M059J (cell line): ENCODE measurements at places on chromosomes 7 and 10.

- DNase-seq: no peak
Measured at GRCh38 chr7:137916980-137917645, 70.3 kb upstream of the DGKI start.

DNA sequence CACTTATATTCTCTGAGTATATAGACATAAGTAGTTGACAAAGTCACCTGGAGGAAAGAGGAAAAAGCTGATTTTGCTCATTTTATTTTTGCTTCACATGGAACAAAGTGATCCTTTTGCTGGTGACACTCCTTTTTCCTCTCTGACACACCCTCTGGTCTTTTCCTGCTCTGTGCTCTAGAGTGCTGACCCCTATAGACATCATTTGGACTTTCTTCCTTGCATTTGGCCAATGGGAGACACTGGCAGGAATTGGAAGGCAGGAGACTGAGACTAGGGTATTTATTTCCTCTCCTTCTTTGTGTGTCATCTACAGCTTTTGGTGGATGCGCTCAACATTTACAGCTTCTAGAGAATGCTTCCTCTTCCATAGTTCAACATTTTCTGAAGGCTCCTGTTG lies 1078.1 kb downstream of the SORCS1 start:
- no peak for DNase-seq

DNA sequence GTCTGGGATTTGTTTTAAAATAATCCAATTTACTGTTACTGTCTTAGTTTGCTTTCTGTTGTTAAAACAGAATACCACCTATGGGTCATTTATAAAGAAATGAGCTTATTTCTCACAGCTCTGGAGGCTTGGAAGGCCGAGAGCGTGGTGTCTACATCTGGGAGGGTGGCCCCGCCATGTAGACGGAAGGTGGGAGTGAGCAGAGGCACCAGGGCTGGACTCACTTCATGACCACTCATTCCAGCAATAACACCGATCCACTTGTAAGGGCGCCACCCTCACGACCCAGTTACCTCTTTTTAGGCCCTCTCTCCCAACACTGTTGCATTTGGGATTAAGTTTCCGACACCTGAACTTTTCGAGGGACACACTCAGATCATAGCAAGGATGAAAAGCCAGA lies 36.2 kb upstream of the CFAP46 start:
- no peak for DNase-seq

DNA sequence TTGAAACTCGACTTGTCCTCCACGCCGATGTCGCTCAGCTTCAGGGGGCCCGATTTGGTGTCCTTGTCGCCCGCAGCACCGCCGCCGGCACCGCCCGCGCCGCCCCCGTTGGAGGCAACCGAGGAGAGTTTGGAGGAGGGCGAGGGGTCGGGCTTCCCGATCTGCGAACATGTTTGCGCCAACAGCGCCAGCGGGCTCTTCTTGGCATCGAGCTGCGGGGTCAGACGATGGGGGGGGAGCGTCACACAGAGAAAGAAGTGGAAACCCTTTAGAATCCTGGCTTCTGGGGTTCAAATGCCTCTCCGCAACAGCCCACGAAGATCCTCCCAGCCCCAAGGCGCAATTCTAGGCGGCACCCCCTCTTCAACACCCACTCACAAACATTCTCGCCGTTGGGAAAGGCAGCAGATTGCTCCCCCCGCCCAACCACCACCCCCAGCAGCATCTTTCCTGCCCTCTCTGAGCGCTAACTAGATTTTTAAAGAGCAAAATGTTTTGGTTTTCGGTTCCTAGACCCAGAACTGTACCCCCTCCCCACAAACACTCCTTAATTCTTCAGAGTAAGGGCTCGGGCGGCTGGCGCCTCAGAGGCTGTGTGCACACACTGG lies 1.3 kb downstream of the ZNF503 start:
- DNase-seq: no peak

DNA sequence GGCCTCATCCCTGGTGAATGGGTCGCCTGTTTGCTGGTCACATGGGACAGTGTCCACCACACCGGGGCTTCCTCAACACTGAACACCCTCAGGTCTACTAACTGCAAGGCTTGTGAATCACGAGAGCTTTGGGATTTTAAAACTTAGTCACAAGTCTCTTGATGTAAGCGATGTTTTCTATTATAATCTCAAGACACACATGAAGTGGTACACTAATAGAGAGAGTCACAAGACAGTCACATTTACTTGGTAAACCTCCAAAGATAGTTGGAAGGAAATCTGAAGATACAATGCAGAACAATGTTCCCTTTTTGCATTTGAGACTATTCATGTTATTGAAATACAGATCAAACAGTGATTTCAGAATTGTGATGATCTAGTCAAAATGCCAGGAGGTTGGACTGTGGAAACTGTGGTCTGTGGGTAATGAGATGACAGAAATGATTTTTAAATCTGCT lies 233.1 kb upstream of the KLF6 start:
- no peak for DNase-seq

DNA sequence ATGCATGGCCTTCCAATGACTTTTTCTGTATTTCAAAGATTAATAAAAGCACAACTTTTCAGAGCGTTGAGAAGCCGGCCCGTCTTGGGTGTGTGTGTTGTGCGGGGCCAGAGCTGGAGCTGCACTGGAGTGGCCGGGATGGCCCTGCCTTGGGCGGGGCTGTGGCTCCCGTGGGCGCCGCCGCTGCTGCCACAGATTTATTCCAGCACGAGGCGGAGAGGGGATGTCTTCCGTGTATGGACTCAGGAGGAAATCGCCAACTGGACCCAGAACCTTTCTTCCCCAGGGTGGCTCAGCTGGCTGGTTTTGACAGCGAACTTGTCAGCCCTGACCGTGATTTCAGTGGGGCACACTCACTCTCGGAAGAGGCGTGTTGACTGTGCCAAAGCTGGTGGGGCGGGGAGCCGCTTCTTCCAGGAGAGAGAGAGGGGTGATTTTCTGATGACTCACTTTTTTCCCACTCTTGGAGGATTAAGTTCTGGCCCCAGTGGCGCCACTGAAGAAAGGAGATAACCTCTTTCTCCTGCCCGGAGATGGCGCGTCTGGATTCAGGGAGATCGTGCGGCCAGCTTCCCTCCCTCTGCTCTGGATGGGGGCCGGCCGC lies 72.4 kb downstream of the DNAJB6 start:
- peak; percentile 25 for DNase-seq

- DNase-seq: peak; percentile 60
Measured at GRCh38 chr7:19508821-19509220, 200.0 kb downstream of the POLR1F start.
